HTR-8/SVneo (cell line): ENCODE measurements at places on chromosomes 2 and 18.

GRCh38 chr18:69785466-69785865 is 162.2 kb downstream of the CD226 start:
- no peak for DNase-seq

DNA sequence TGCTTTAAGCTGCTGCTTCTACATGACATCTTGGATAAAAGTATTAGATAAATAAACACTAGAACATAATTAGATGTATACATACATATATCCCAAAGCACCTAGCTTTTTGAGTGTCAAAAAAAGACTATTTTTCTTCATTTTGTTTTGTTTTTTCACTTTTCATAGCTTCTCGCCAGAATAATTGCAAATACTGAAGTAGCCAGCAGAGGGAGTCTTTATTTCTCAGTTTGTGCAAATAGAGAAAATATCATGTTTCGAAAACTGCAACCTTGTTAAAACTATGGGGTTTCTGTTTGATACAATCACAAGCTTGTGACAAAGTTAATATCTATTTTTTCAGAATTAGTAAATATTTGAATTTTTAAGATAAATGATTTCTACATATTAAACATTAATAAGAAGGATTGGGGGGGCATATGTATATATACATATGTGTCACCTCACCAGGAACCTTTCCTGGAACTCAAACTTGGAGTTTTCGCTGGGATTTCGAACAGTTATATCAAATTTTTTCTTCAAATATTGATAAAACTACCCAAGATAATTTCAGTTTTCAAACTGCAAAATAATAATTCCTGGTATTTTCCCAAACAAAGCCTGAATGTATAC is 61.0 kb downstream of the GRB14 start:
- DNase-seq: peak; percentile 11

DNA sequence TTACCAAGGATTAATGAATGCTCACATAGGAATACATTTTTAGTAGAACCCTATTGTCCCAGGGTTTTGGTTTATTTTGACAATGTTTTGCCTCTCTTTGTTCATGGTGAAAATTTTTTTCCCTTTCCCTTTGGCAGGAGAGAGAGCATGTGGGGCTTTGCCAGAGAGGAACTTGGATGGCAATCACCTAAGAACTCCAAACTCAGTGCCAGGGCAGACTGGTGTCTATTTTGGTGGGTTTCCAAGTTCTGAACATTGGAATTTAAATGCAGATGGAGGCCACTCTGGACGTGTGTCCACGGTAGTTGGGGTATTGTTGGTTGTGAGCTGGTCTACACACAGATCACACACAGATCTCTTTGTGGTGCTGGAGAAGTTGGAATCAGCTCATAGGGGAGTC is 2091.1 kb upstream of the PIK3C3 start:
- no peak for DNase-seq

DNA sequence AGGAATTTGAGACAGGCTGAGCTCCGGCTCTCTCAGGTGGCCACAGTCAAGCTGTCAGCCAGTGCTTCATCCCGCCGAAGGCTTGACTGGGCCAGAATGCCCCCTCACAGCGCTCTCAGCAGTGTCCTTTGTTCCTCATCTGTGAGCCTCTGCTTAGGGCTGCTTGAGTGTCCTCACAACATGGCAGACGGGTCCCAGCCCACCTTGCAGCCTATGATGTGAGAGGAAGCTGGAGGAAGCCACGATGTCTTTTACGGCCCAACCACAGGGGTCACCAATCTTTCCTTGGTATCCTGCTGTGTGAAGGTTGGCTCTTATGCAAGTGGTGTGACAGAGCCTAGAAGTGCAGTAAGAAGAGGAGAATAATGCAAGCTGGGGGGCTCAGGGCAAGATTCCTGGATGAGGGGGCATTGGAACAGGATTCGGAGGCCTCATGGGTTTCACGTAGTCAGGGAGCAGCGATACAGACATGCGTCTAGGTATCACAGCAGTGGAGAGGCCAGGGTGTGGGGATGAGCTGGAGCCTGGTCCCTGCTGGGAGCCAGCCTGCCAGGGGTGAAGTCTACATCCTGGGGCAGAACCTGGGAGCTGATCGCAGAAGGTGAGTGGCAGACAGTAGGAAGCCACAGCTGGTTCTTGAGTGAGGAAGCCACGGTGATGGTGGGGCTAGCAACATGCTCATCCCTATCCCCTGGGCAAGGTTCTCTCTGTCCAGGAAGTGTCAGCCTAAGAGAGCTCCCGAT is 234.1 kb downstream of the GLI2 start:
- DNase-seq: no peak

- no peak for DNase-seq
Observed at GRCh38 chr2:229434187-229434586, 163.1 kb upstream of the PID1 start.

- DNase-seq: no peak
Observed at GRCh38 chr2:219249203-219249980, 3.7 kb upstream of the TUBA4B start.

DNA sequence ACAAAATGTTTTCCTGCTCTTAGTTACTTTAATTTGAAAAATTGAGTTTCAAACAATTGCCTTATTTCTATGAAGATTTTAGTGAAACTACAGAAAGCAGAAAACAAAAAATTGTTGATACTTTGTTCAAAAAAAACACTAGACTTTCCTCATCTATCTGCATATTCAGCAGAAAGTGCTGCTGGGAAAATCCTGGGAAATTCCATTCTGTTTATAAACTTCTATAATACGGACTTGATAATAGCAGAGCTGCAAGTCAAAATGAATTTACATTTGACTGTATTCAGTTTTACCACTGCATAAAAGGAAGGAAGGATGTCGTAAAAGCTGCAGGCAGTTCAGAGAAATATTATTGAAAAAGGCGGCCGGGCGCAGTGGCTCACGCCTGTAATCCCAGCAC is 24.9 kb upstream of the ERICH2 start:
- DNase-seq: no peak

DNA sequence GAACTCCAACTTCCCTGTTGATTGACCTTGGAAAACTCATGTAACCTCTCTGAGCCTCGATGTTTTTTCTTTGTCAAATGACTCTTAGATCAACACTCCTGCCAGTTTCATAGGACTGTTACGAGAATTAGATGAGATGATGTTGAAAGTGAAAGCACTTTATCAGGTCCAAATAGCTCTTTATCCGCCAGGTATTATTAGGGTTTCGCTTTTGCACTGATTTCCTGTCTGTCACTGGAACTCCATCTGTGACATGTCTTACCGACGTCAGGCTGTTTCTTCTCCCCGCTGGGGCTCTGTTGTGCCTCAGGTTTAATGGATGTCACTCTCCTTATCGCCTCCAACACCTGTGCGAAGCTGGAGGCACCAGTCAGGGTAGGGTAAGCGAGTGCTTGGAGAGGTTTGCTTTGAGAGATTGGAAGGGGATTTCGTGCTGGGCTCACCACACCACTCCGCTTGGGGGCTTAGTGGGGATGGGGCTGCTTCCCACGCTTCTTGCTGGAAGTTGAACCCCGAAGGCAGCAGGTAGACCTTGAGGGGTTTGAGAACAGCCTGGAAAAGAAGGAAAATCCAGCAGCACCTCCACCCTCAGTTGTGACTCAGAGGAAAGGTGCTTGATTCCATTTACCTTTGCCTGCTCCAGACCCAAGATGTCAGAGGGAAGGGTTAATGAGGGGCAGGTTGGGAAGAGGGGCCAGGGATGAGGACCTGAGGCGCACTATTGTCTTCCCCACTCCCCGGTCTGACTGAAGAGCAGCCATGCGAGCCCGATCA is 4.3 kb downstream of the GAD1 start:
- DNase-seq: no peak

- no peak for DNase-seq
Observed at GRCh38 chr2:113784823-113785744, 28.6 kb upstream of the SLC35F5 start.

GRCh38 chr18:7413906-7414305 is 153.2 kb upstream of the PTPRM start:
- no peak for DNase-seq

- DNase-seq: no peak
Observed at GRCh38 chr2:117825437-117825836, 10.9 kb downstream of the DDX18 start.

- DNase-seq: no peak
Observed at GRCh38 chr2:204763974-204764703, 218.9 kb downstream of the PARD3B start.

GRCh38 chr2:216571909-216572513 is 61.2 kb upstream of the IGFBP2 start:
- DNase-seq: no peak

DNA sequence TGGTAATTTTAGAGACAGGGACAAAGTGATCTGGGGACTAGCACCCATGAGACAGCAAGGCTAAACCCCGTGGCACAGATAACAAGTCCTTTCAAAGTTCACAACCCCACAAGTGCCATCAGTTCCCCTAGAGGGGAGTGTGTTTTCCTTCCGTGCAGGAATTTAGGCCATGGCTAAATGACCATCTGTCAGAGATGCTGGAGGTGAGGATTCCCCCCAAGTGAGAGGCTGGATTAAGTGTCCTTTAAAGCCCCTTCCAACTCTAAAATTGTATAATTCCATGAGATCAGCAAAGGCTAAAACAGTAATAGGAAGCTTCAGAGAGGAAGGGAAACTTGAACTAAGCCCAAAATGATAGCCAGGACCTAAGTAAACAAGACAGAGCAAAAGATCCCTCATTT is 8.7 kb downstream of the FEZ2 start:
- DNase-seq: no peak

- no peak for DNase-seq
Observed at GRCh38 chr2:144136297-144137010, 383.5 kb downstream of the ZEB2 start.

DNA sequence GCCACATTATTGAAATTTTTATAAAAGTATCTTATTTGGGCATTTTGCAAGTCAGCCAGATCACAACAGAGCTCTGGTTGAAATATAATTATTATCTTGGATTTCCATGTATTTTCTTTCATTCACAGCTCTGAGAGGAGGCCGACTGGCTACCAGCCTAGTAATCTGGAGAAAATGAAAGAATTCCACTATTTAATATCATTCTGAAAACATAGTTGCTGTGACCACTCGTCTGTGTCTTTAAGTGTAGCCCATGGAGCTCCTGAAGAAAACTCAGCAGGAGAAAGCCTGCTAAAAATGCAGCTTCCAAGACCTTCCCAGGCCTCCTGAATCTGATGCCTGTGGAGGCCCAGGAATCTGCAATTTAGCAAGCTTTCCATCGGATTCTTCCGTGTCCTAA is 114.7 kb downstream of the SH3BP4 start:
- no peak for DNase-seq

- DNase-seq: no peak
Observed at GRCh38 chr2:173101687-173102086, 26.0 kb downstream of the MAP3K20 start.

GRCh38 chr2:43117521-43118143 is 108.8 kb downstream of the ZFP36L2 start:
- no peak for DNase-seq

DNA sequence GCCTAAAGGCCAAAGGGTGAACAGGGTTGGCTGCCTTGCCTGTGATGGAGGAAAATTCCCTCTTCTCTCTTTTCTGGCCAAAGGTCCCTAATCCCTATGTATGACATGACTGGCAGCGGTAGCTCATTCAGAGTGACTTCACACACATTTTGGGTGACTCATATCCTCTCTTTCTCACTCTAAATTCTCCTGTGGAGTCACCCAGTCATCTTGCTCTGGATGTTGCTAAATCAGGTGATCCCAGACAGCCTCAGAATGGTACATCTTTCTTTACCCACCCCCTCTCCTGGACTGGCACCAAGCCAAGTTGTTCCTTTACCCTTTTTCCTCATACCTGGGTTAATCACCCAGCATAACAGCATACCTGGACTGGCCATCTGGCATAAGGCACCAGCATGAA is 77.2 kb downstream of the NEURL3 start:
- DNase-seq: peak; percentile 84

DNA sequence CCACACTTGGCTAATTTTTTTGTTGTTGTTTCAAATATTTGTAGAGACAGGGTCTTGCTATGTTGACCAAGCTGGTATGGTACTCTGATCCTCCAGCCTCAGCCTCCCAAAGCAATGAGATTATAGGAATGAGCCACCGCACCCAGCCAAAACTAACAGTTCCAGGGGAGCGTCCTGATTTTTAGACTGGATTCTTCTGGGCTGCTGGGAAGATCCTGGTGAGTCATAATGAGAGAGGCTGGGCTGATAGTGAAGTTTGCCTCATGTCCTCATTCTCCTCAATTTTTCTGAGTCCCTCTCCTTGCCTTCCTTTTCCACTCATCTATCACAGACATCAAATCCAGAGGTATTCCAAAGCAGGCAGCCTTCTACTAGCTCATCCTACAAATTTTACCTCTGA is 81.3 kb downstream of the VSNL1 start:
- DNase-seq: no peak

- DNase-seq: no peak
Observed at GRCh38 chr2:53941749-53942148, 29.0 kb downstream of the PSME4 start.

DNA sequence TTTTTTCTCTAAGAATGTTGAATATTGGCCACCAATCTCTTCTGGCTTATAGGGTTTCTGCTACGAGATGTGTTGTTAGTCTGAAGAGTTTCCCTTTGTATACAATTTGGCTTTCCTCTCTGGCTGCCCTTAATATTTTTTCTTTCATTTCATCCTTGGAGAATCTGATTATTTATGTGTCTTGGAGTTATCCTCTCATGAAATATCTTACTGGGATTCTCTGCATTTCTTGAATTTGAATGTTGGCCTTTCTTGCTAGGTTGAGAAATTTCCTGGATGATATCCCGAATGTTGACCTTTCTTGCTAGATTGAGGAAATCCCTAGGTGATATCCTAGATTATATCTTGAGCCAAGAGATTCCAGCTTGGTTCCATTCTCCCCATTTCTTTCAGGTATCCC is 125.6 kb downstream of the SLC5A7 start:
- no peak for DNase-seq

GRCh38 chr2:164793529-164793928 is 48.1 kb downstream of the COBLL1 start:
- no peak for DNase-seq

DNA sequence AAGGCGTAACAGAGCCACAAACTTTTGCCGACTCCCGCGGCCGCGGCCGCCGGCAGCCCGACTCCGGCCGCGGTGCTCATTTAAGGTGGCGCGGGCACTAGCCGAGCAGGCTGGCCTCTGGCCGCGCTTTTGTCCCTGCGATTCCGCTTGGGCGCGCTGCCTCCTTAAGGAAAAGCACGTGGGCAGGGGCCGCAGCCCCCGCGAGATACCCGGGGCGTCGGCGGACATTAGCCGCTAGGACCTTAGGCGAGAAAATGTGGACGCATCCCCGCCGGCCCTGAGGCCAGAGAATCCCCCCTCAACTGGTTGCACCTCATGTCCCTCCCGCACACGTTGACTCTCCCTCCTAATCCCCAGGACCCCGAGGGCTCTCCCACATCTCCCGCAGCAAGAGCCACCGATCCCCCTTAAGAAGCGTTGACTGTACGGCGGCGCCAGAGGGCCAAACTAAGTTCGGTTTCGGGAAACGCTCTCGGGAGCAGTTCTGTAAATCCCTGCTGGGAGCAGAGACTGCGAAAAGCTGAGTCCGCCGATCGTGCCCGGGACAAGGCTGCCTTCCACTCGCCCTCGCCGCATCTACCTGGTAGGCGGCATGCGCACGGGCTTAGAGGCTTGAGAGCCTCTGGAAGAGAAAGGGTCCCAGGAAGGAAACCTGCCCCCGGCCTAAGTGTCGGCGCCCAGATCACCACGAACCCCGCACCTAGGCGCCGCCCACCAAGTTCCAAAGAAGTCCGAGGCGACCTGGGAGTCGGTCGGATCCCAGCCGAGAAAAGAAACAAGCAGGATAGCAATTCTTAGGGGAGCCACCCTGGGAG is 1.8 kb upstream of the SATB2 start:
- no peak for DNase-seq
